ENCODE measurements at places on chromosomes 1 and 21.

DNA sequence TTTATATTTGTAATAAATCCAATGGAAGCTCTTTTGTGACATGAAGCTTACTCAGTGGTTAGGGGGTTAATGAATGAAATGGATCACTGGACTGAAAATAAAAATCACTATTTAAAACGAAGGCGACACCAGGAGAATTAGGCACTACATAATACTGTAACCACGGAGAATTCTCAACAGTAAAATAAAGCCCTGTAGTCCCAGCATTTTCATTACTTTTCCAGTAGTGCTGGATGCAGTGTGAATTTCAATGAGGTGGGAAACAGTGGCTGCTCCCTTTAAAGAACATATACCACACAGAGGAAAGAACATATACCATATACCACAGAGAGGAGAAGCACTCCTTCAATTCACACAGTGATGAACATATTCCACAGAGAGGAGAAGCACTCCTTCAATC, 275.0 kb downstream of the SMYD3 start:
- no peak for DNase-seq

DNA sequence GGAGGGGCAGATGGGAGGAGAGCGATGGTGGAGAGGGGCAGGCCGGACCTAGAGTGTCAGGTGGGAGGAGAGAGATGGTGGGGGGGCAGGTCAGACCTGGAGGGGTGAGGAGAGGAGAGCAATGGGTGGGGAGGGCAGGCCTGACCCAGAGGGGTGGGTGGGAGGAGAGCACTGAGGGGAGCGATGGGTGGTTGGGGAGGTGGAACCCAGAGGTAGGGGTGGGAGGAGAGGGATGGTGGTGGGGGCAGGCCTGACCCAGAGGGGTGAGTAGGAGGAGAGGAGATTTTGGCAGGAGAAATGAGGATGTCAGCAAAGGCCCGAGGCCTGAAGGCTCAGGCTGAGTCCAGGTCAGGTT, 157.3 kb upstream of the VAMP3 start:
- no peak for DNase-seq

- no peak for DNase-seq
These were observed 302.4 kb downstream of the PTGER3 start for GRCh38 chr1:70745199-70745598.

DNA sequence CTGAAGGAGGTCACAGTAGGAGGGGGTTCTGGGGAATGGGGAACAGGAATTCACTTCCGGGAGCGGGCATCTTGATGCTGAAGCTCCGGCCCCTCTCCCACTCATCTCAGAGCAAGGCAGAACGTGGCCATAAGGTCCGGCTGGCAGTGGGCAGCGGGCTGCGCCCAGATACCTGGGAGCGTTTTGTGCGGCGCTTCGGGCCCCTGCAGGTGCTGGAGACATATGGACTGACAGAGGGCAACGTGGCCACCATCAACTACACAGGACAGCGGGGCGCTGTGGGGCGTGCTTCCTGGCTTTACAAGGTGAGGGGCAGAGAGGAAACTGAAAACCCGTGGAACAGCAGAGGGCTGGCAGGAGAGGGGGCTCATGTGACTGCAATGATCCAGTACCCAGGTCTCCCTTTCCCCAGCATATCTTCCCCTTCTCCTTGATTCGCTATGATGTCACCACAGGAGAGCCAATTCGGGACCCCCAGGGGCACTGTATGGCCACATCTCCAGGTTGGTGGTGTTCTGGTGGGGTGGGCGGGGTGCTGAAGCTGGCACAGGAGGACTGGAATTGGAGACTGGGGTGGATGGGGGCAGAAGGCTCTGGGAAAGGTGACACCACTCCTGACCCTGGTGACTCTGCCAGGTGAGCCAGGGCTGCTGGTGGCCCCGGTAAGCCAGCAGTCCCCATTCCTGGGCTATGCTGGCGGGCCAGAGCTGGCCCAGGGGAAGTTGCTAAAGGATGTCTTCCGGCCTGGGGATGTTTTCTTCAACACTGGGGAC, 3.0 kb downstream of the SLC27A3 start:
- no peak for DNase-seq
